Mesothelial cell of epicardium (in vitro differentiated cells): ENCODE measurements at places on chromosomes 7 and 10. TPM values are rescaled to one million over a fixed set of nuclear protein-coding genes. Genes with fewer than 3 reads are reported as not detected.

GRCh38 chr7:130473289-130473688 is 18.6 kb upstream of the MEST start:
- H3K4me3 ChIP-seq = no peak overlapping the region
- H3K27ac ChIP-seq = no peak overlapping the region
- peaks cover under 1% of the 10 kb centered on the region for H3K36me3 ChIP-seq
- H3K4me1 ChIP-seq = peaks cover 29% of the 10 kb centered on the region
- no peaks in the 10 kb centered on the region for H3K27me3 ChIP-seq

CNNM1 gene
- 0.27 to 0.49 TPM (median 0.31 TPM) in 3 replicates for total RNA-seq

ZNF503 gene
- 58.0 to 59.9 TPM (median 58.3 TPM) in 3 replicates for total RNA-seq

CYP2C8 gene
- total RNA-seq = 5.0 to 5.8 TPM (median 5.3 TPM) in 3 replicates

DMBT1 gene
- total RNA-seq = 0.05 TPM in 1 of 3 replicates, not detected in the others
